ENCODE measurements at places on chromosomes 13 and 19.

DNA sequence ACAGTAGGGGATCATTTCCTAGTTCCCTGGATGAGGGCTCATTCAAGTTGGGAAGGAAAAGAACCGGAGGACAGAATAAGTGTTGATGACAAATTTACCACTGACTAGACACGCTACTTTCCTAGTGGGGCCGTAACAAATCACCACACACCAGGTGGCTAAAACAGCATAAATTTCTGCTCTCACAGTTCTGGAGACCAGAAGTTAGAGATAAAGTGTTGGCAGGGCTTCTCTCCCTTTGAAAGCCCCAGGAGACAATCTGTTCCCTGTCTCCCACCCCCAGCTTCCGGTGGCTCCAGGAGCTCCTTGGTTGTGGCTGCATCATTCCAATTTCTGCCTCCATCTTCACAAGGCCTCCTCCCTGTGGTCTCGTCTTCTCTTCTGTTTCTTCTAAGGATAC is 65.4 kb upstream of the ARGLU1 start:
- no peak for DNase-seq

GRCh38 chr19:13281567-13282291 is 131.5 kb downstream of the IER2 start:
- no peak for DNase-seq

DNA sequence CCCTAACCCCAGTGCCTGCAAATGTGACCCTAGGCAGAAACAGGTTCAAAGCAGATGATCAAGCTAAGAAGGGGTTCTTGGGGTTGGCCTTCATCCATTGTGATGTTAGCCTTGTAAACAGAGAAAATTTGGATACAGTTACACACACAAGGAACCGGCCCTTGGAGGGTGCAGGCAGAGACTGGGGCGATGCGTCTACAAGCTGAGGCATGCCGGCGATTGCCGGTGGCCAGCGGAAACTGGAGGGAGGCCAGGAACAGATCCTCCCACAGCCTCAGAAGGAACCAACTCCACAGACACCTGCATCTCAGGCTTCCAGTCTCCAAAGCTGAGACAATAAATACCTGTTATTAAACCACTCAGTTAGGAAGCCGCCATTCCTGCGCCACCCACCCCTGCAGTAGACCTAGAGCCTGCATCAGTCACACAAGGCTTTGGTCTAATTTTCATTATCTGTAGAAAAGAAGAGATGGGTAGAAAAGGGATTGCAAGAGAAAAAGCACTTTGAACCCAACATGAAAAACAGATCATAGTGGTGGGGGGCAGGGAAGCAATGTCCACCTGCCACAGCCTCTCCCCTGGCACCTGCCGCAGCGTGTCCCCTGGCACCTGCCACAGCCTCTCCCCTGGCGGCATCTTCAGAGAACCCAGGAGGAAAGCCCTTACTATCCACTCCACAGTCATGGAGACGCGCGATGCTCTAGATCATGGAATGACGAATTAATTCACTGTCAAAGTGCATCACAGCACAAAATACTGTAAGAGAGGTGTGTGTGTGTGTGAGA is 119.7 kb upstream of the SOX1 start:
- peak; percentile 76 for DNase-seq

DNA sequence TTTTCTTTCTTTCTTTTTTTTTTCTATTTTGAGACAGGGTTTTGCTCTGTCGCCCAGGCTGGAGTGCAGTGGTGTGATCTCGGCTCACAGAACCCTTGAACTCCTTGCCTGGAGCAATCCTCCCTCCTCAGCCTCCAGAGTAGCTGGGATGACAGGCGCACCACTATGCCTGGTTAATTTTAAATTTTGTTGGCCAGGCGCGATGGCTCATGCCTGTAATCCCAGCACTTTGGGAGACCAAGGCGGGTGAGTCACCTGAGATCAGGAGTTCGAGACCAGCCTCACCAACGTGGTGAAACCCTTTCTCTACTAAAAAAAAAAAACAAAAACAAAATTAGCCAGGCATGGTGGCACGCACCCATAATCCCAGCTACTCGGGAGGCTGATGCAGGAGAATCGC is 8.7 kb upstream of the SBNO2 start:
- DNase-seq = no peak

GRCh38 chr19:31337008-31337914 is 12.0 kb downstream of the TSHZ3 start:
- no peak for DNase-seq

GRCh38 chr13:51730927-51731326 is 73.0 kb downstream of the DHRS12 start:
- DNase-seq = no peak

- no peak for DNase-seq
Measured at GRCh38 chr13:33787051-33787591, 30.8 kb upstream of the RFC3 start.

GRCh38 chr13:63700350-63700749 is 2284.7 kb upstream of the PCDH20 start:
- no peak for DNase-seq

GRCh38 chr13:39656325-39656677 is 839 bp downstream of the COG6 start:
- no peak for DNase-seq

Measured in NCI-H510A (cell line).